ENCODE measurements at places on chromosomes 4 and X.

- no peak for DNase-seq
These were observed 21.2 kb upstream of the MID2 start for GRCh38 chrX:107804427-107804826.

DNA sequence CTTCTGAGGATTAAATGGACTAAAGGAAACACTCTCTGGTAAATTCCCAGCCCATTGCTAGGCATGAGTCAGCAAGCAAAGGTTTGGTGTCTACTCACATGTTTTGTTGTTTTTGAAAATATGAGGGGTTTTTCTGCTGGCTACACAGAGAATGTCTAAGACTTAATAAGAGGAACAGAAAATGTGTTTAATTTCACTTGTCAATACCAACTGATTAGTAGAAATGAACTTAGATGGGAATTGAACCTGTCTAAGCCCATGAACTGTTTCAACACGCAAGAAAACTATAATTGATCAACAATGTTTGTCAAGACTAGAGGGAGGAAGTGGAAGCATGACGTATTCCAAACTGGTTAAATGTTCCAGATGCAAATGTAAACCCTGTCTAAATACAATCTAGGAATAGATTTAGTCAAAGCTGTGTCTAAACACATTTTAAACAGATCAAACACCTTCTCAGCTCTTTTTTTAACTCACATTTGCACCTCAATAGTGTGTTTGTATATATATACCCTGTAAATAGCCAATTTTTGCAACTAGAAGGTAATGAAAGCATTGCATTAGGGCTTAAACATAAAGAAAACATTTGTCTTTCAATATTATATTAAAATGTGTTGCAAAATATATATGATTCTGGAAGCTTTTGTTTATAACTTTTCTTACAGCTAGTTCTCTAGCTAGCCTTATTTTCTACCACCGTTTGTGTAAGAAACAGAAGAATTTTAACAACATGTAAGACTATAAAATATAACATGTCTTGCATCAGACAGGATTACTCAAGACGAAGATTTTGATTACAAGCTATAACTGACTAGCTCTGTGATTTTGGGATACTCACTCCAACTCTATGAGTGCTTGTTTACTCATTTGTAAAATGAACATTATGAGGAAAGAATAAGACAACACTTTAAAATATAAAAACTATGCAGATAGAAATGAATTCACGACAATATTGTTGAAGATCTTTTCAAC lies 607.8 kb downstream of the FSTL5 start:
- DNase-seq = peak; percentile 64

DNA sequence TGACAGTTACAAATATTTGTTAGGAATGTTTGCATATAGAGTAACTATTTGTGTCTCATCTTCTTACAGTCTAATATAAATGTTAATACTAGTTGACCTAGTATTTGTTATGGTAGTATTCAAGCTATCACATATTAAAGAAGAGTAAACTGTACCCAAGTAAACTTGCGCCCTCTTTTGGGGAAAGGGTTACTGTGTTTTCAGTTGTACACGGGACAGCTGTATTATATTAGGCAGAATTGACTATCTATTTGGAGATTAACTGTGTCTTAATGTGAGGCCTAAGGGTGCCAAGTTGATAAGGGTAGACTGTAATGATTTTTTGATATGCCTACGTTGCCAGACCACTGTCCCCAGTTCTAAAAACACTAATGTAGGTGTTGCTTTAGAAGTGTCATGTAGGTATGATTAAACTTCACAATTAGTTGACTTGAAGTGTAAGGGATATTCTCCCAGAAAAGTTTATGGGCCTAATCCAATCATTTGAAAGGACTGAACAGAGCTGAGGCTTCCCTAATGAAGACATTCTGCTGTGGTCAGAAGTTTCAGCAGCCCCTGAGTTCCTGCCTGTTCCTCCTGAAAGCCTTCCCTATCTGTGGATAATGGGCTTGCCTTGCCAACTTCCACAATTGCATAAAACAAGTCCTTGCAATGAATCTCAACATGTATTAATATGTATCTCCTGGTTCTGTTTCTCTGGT lies 172.8 kb upstream of the CXCL13 start:
- DNase-seq = no peak

GRCh38 chrX:71669492-71669891 lies 2.1 kb downstream of the LOC101059915 start:
- DNase-seq = no peak

- no peak for DNase-seq
These were observed 16.2 kb downstream of the ARHGEF38 start for GRCh38 chr4:105568584-105568983.

GRCh38 chrX:19883878-19884277 lies 3.5 kb downstream of the SH3KBP1 start:
- no peak for DNase-seq

GRCh38 chr4:109676886-109677285 lies 26.4 kb downstream of the CASP6 start:
- DNase-seq = no peak

DNA sequence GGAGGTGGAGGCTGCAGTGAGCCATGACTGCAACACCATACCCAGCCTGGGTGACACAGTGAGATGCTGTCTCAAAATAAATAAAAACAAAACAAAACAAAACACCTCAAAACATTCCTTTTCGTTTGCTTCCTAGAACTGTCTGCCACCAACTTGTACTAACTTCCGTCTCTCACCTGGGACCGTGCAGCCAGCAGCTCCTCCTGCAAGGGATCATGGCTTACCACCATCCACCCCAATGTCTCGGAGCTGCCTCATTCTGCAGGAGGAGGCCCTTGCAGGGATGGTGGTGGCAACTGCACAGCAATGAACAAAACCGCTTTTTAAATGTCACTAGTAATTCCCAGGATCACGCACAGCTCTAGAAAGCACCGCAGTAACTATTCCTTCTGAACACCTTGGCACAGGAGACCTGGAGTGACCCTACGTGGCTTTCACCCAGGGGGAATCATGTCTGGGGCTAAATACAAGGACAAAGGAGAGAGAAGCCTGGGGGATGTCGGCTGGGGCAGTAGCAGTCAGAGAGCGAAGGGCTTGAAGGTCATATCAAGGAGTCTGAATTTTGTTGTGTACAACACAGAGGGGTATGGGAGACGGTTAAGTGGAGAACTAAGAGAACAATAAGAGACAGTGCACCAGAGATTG lies 17.4 kb upstream of the KIAA0232 start:
- DNase-seq = no peak

GRCh38 chr4:119266153-119266552 lies 53.6 kb downstream of the USP53 start:
- no peak for DNase-seq

DNA sequence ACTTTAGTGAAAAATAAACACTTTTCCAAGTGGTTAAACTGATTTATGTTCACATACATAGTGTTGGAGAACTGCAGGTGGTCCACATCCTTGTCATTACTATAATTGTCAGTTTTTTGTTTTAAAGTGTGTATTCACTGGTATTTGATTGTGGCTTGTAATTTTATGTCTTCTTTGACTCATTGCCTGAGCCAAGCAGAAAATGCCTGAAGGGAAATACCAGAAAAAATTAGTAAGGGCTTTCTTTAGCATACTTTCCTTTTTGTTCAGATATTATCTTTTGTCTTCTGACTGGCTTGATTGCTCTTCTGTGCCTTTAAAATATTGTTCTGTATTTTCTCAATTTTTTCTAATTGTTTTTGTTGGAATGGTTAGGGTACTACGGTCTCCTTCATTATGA lies 981.3 kb downstream of the C4orf33 start:
- peak; percentile 13 for DNase-seq

DNA sequence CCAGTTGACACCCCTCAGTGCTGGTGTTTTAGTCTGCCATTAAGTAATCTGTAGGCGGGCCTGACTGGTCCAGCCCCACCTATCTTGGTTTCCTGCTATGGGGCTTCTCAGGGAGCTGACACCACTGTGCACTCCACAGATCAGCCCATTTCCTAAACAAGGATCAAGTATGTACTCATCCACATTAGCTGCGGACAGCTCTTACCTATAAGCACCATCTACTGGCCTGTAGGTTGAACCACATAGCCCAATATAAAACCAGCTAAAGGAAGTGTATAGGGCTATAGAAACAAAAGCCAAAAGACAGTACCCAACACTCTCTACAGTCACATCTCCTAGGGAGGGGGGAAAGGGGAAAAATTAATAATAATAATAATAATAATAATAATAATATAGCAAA lies 353.5 kb upstream of the CXorf51B start:
- DNase-seq = no peak

DNA sequence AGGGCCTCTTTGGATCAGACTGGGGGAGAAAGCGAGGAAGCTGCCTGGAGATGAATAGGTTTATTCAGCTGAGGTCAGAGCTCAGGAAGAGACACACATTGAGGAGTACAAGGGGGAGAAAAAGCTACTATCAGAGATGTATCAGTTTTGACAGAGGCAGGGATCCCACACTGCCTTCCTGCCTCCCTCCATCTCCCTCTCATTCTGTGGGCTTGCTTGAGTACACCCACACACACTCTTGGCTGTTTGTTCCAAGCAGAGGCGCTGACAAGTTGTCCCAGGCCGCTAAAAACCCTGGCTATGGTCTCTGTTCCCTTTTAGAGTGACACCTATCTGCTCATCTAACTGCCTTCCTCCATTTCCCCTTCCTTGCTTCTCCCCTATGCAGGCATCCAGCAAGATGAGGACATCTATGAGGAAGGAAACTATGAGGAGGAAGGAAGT lies 5.2 kb downstream of the TSPYL2 start:
- no peak for DNase-seq

DNA sequence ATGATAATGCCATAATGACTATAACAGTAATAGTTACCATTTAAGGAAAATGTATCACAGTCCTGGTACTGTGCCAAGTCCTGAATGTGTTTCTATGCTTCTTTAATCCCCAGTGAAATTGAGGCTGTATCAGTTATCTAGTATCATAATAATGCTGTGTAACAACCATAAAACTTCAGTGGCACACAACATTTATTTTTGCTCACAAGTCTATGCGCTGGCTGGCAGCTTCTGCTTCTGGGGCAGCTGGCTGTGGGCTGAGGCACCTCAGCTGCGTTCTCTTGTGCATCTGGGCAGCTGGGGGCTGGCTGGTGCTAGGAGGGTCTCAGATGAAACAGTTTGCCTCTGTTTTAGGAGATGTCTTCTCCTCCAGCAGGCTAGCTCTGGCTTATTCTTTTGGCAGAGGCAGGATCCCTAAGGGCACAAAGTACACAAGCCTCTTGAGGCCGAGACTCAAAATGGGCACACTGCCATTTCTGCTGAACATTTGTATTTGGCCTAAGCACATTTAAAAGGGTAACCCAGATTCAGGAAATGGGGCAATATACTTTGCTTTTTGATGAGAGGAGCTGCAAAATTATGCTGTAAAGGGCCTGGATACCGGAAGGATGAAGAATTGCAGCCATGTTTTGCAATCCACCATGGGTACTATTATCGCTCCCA lies 62.6 kb upstream of the DHX15 start:
- DNase-seq = no peak

- no peak for DNase-seq
These were observed 11.0 kb downstream of the TMEM192 start for GRCh38 chr4:165101641-165102040.

GRCh38 chr4:18608908-18609533 lies 587.5 kb upstream of the LCORL start:
- DNase-seq = no peak

- no peak for DNase-seq
These were observed 20.5 kb downstream of the PNMA6E start for GRCh38 chrX:153380691-153381090.

DNA sequence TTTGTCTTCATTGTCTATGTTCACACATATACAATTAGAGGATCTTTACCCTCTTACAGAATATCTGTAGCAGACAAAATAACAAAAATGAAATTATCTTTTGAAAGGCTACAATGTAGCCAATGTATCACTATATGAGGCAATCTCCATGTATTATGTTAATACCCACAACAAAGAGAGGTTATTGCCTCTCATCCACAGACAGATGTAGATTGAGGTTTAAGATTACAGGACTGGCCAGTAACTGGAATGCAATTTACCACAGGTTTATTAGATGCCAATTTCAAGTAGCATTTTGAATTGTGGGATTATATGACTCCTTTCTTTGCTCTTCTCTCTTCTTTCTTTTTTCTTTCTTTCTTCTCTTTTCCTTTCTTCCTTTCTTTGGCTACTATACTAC lies 242.6 kb downstream of the ANKRD50 start:
- DNase-seq = no peak

- DNase-seq = no peak
These were observed 223.4 kb downstream of the VEGFC start for GRCh38 chr4:176569301-176569700.

DNA sequence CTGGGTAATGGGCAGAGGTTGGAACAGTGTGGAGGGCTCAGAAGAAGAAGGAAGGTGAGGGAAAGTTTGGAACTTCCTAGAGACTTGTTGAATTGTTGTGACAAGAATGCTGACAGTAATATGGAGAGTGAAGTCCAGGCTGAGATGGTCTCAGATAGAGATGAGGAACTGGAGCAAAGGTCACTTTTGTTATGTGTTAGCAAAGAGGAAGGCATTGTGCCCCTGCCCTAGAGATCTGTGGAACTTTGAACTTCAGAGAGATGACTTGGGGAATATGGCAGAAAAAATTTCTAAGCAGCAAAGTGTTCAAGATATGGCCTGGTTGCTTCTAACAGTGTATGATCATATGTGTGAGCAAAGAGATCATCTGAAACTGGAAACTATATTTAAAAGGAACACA lies 37.9 kb upstream of the MSX1 start:
- no peak for DNase-seq

- peak; percentile 47 for DNase-seq
These were observed 116.9 kb downstream of the EFNB1 start for GRCh38 chrX:68945603-68946228.

GRCh38 chr4:85681921-85682320 lies 207.0 kb downstream of the ARHGAP24 start:
- no peak for DNase-seq

DNA sequence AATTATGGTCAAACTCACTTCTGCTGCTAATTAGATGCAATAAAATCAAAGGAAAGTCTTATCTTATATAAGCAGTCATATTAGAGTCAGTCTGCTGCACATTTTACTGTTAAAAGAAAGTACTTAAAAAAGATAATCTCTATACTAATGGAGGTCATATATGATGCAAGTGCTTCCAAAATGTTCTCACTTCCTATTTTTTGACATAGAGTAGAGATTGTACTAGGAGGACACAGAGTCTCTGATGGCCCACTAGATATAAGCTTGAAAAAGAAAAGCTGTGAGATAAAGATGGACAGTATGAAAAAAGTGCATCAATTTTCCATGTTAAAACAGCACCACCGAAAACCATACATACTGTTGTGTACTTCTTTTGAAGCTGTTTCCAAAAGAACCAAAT lies 196.9 kb downstream of the KLHL13 start:
- no peak for DNase-seq

- no peak for DNase-seq
These were observed 12.7 kb upstream of the APLN start for GRCh38 chrX:129667412-129667811.

GRCh38 chrX:150983521-150984168 lies 510 bp downstream of the HMGB3 start:
- no peak for DNase-seq

DNA sequence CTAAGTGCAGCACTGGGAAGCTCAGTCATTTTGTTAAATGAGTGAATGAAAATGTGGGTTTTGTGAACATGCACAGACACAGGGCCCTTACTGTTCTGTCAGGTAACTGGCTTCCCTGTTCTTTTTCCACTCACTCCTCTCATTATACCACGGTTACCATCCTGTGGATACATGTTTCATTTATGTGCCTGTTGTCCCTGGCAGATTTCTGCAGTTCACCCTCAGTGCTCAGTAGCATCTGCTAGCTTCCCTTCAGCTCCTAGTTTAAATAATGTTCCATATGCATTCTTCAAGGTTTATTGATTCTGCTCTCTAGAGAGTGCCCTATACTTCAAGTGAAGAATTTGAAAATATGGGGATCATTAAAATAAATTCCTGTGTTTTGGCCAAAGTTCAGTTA lies 1634.3 kb upstream of the ADGRL3 start:
- DNase-seq = no peak

GRCh38 chr4:73258436-73258685 lies 237 bp downstream of the ANKRD17 start:
- no peak for DNase-seq

All from fibroblast of skin of abdomen (primary cell).